ENCODE measurements at places on chromosomes 3 and 15.

DNA sequence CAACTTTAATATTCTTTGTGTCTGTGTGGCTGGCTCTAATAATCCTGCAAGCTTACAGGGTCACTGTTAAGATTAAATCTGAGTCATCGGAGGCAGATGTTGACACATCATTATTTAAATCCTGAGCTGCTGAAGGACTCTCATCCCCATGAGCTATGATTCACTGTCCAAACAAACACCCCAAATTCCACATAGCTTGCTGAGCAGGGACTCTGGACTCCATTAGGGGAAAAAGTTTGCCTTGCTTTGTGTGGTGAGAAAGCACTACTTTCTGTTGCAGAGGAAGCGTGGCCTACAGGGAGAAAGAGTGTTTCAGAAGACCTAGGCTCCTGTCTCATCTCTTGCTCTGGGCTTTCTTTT lies 213.7 kb downstream of the PDCD6IP start:
- H3K4me1 ChIP-seq = no peaks in the 10 kb centered on the region
- H3K27ac ChIP-seq = no peak overlapping the region
- no peak for DNase-seq
- no peaks in the 10 kb centered on the region for H3K27me3 ChIP-seq
- H3K36me3 ChIP-seq = no peaks in the 10 kb centered on the region

- H3K27ac ChIP-seq = no peak overlapping the region
- H3K27me3 ChIP-seq = no peaks in the 10 kb centered on the region
- no peaks in the 10 kb centered on the region for H3K36me3 ChIP-seq
- H3K4me1 ChIP-seq = no peaks in the 10 kb centered on the region
- H3K4me3 ChIP-seq = no peak overlapping the region
Observed at GRCh38 chr3:115246461-115247020, 99.5 kb upstream of the ZBTB20 start.

- no peaks in the 10 kb centered on the region for H3K36me3 ChIP-seq
- DNase-seq = no peak
- no peaks in the 10 kb centered on the region for H3K27me3 ChIP-seq
Observed at GRCh38 chr15:78808550-78808949, 2.7 kb downstream of the ADAMTS7 start.

GRCh38 chr15:98842973-98843285 lies 164.7 kb downstream of the PGPEP1L start:
- H3K27ac ChIP-seq = no peak overlapping the region
- H3K4me3 ChIP-seq = no peak overlapping the region
- no peaks in the 10 kb centered on the region for H3K36me3 ChIP-seq

GRCh38 chr3:183437666-183438564 lies 9.5 kb upstream of the MCF2L2 start:
- H3K27me3 ChIP-seq = no peaks in the 10 kb centered on the region
- H3K4me3 ChIP-seq = no peak overlapping the region
- no peaks in the 10 kb centered on the region for H3K4me1 ChIP-seq
- no peaks in the 10 kb centered on the region for H3K36me3 ChIP-seq
